ENCODE measurements at places on chromosomes 16 and 17.

DNA sequence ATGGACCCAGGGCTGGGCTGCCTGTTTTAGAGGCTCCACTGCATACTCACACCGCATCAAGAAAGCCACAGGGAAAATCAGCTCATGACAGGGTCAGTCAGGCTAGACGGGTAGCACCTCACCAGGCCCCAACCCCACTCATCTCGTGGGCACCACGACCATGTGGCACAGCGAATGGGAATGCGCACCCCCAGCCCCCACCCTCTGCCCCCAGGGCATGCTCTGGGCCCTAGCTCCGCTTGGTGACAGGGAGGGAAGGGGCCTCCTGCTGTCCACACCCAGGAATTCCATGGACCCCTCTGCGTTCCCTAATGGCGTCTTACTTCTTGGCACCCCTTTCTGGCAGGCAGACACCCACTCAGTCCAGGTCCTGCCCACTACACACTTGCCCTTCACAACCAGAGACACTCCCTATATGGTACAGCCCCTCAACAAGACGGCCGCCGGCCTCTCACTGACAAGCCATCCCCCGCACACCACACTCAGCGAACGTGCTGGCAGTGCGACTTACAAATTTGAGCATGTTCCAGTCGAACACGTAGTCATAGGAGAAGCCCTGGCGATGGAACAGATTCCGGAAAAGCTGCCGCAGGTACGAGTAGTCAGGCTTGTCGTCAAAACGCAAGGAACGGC lies 22.1 kb downstream of the SLC16A3 start:
- DNase-seq, result no peak

GRCh38 chr16:88487920-88488851 lies 35.1 kb downstream of the ZFPM1 start:
- DNase-seq, result no peak

DNA sequence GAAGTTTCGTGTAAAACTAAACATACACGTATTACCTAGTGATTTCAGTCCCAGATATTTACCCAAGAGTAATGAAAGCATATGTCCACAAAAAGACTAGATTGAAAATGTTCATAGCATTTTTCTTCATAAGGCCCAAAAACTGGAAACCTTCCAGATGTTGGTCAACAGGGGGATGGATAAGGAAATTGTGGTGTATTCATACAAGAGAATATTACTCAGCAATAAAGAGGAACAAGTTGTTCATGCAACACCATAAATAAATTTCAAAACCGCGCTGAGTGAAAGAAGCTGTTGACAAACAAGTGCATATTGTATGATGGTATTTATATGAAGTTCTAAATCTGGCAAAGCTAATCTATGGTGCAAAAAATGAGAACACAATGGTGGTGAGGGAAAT lies 54.1 kb upstream of the NFAT5 start:
- DNase-seq, result no peak

- DNase-seq, result no peak
Observed at GRCh38 chr17:83104577-83105505, 25.4 kb downstream of the METRNL start.

GRCh38 chr17:41777574-41778188 lies 8.8 kb downstream of the JUP start:
- DNase-seq, result no peak

- DNase-seq, result no peak
Observed at GRCh38 chr17:51188271-51188833, 22.1 kb downstream of the NME2 start.

GRCh38 chr16:50815382-50815781 lies 73.5 kb downstream of the CYLD start:
- no peak for DNase-seq

DNA sequence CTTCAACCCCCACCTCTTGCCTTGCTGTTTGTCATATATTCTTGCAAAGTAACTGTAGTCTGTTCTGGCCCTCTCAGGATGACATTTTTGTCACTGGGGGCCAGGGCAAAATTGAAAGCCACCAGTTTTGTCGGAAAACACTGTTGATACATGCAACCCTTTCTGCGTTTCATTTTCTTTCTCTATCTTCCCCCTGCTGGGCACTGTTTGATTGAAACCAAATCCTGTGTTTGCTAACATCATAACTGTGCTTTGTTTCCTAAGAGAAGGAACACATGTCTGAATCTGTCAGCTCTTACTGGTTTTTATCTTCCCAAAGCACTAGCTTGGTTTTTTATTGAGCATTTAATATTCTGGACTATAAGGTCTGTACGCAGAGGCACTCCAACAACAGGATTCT lies 11.7 kb upstream of the CPPED1 start:
- no peak for DNase-seq

DNA sequence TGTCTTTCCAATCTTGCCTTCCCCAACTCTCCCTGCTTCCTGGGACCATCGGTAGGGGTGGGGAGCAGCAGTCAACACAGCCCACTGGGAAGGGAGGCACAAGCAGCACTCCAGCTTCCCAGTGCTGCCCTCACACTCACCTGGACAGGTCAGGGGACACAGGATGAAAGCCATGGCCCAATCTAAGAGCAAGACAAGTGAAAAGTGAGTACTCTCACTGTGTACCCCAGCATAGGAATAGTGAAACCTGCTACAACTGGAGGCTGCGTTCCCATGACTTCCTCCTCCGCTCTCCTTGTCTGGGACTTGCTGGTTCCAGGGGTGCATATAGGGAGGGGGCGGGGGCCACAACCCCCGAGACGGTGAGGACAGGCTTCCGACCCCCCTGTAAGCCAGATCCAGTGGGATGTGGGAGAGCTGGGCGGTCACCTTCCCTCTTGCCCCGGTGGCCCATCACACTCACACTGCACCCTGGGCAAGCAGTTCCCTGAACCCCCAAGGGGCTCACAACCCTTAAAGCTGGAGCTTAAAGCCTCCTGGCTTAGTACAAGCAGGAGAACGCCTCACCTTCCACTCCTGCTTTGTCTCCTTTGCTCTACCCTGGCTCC lies 29.5 kb upstream of the SLC25A19 start:
- DNase-seq, result no peak

DNA sequence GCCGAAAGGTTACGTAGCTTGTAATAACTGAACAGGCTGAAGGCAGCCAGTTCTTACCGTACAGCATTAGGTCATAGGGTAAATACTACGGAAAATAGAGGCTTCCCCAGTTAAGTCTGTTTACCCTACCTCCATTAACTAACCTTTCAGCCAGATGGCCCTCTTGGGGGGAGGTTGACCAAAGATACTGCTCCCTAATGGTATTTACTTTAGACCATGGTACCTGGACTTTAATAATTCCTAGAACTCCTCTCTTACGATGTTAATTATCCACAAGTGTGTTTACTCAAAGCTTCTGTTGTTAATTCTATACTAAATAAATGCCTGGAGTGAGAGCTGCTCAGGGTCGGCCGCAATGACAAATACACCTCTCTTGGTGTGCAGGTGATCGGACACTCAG lies 9.8 kb upstream of the ADAT1 start:
- peak; percentile 50 for DNase-seq

DNA sequence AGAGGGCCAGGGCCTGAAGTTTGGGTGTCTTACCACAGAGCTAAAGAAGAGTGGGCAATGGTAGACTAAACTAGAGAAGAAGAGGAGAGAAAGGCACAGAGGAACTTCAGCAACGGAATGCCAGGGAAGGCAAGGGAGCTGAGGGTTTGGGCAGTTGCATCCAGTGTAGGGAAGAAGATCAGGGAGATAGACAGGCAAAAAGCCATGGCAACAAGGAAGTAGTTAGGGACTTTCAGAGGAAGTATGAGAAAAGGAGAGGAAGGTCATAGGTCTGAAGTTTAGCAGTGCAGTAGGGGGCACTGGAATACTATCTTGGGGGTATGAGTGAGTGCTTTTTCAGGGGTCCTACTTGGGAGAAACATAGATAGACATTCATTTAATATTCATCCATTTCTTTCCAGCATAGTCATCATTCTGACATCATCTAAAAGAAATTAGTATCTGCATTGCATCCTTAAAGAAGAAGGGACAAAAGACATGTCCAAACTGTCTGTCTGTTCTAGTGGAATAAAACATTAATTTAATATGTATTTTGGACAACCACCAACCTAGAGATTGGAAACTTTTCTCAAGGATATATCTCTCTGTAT lies 2.2 kb upstream of the NF1 start:
- DNase-seq, result no peak

GRCh38 chr17:338442-339192 lies 14.0 kb downstream of the RPH3AL start:
- DNase-seq, result no peak

GRCh38 chr16:12061336-12062055 lies 85.0 kb downstream of the SNX29 start:
- no peak for DNase-seq

- DNase-seq, result no peak
Observed at GRCh38 chr16:801584-802363, 1.2 kb upstream of the GNG13 start.

GRCh38 chr16:86739178-86739577 lies 160.8 kb downstream of the FOXL1 start:
- DNase-seq, result no peak

DNA sequence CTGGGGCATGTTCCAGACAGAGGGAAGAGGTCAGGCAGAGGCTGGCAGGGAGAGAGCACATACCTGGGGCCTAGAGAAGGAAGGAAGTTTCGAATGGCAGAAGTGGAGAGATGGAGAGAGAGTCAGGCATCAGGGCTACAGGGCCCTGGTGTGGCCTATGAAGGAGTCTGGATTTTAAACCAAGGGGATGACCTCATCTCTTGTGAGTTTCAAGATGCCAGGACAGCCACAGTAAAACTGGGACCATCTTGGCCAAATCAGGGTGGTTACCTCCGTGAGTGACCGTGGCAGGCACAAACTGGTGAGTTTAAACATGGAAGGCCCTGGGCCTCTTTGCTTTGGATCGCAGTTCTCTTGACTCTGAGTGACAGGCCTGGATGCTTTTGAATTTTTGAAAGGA lies 7.6 kb upstream of the ATP2C2 start:
- no peak for DNase-seq

GRCh38 chr16:27639561-27640276 lies 89.8 kb downstream of the KATNIP start:
- no peak for DNase-seq

DNA sequence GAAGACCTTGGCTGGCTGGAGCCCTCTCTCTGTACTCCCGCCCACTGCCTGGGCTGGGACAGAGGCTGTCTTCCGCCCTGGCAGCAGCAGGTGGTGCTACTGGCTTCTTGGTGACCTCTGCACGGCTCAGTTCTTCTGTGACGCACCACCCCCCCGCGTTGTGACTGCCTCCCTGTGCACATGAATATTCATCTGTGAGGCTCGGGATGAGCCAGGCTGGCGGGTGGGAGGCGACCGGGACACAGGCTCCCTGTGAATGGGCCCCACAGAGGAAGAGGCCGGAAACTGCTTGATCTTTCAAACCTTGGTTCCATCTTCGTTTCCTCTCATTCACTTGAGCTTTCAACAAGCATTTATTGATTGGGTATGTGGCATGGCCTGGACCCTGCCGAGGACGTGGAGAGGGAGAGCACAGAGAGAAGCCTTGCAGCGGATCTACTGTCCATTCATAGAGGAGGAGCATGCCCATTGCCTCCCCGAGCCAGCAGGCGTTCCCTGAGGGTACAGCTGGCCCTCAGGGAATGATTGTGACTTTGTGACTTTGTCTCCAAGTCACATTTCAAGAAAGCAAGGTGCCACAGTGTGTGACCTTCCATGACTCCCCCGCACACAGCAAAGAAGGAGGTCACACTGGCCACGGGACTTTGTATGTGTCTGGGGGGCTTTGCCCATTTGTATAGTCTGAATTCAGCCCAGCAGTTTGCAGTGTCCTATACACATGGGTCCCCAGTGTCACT lies 45.0 kb downstream of the B9D1 start:
- DNase-seq, result no peak

DNA sequence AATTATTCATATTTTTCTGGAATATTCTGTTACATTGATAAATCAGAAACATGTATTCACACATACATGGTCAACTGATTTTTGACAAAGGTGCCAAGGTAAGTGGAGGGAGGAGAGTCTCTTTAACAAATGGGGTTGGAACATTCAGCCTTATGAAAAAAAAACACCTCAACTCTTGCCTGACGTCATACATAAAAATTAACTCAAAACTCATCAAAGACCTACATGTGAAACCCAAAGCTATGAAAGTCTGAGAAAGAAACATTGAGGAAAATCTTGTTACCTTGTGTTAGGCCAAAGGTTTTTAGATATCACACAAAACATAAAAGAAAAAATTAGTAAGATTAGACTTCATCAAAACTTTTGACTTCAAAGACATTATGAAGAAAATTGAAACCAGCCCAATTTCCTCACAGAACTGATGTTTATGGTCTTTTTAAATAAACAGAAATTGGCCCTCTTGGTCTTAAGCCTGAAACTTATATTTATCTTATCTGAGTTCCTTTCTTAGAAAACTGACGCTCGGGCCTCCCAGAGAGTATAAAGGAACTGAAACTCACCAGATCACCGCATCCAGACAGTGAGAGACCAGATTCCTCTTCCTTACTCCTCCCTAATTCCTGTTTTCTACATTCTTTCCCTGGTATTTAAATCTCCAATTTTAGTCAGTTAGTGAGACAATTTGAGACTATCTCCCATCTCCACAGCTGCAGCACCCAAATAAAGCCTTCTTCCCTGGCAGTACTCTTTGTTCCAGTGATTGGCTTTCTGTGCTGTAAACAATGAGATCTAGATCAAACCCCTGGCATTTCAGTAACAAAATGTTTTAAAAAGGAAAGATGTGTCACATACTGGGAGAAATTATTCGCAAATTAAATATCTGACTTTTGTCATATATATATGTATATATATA lies 4.0 kb downstream of the HYDIN start:
- DNase-seq, result no peak

GRCh38 chr17:28500712-28501379 lies 5.3 kb upstream of the FOXN1 start:
- no peak for DNase-seq

DNA sequence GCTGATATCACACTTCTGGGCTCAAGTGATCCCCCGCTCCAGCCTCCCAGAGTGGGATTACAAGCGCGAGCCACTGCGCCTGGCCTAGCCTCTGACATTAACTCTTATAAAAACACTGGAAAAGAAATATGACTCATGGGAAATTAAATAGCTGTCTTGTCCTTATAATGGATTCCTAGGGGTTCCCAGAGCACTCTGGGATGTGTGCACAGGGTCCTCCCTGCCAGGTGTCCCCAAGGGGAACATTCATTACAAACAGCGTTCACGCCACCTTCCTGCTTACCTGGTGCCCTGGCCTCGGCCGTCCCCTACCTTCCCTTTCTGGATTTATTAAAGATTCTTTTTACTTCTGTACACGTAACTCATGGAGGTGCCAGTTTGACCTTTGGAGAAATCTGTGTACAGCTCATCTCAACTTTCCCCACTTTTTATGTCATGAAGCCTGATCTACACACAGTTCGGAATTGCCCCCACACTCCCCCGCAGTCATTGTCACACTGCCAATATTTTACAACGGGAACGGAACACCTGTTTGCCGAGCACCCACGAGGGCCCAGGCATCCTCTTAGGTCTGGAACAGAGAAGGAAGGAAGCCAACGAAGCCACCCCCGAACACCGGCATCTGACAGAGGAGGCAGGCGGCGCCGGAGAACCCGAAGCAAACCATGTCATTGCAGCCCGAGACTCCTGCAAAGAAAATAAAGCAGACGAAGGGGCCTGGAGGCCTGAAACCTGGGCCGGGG lies 39.7 kb upstream of the MEAK7 start:
- DNase-seq, result no peak
